ENCODE measurements at places on chromosomes 13 and 19.

DNA sequence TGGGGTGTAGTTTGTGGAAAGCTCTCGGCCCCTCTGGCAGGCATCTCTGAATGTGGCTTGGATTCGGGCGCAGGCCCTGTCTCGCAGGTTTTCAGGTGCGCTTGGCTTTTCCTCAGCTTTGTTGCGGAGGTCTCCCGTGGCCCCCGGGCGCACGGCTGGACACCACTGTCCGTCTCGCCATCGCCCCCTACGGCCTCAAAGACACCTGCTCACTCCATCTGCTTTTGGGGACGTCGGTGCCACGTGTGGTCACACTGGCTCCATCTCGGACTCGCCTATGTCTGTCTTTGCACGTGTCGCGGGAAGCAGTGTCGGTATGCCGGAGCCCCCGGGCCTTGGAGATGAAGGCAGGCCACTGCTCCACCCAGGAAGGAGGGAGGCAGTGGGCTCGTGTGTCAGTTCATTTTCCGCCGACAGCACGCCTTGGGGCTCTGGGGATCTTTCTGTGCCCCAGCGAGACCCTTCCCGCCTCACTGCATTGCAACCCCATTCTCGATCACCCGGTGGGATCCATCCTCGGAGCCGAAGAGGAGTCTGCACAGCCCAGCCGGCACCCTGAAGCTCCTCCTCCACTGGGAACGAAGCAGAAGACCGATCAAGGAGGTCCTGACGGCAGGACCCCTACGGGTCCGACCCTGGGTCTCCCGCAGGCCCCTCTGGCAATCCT is 42.1 kb downstream of the ZNF146 start:
- ATAC-seq = no peak

DNA sequence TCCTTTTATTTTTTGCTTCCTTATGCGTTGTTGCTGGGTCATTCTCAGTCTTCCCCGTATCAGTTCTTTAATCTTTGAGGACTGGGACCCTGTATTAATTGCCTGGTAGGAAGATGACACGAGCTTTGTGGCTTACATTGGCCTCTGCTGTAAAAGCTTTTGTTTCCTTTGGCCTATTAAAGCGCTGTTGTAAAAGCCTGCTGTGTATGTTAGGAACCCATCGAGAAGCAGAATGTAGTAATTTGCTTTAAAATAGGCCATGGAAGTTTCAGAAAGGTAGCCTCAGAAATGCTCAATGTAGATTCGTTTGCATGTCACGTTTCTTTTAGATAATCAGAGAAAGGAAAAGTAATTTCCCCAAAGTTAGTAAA is 257.5 kb upstream of the STARD13 start:
- ATAC-seq = no peak

DNA sequence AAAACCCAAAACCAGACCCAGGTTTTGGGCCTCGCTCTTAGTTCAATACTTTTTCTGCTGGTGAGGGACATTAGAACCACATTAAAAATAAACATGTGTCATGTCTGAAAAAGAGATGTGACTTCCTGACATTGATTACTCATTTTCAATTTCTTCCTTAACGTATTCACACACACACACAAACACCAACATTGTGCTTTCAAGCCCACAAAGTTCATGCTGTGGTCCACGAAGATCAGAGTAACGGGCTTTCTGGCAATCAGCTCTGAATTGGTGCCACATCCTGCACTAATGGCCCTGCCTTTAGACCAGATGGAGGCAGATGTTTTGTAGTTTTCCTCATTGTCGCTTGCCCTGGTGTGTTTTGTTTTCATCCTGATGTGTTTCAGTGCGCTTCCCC is 47.9 kb upstream of the POMP start:
- peak; percentile 70 for ATAC-seq

GRCh38 chr13:28466151-28466550 is 28.8 kb downstream of the FLT1 start:
- ATAC-seq = no peak

DNA sequence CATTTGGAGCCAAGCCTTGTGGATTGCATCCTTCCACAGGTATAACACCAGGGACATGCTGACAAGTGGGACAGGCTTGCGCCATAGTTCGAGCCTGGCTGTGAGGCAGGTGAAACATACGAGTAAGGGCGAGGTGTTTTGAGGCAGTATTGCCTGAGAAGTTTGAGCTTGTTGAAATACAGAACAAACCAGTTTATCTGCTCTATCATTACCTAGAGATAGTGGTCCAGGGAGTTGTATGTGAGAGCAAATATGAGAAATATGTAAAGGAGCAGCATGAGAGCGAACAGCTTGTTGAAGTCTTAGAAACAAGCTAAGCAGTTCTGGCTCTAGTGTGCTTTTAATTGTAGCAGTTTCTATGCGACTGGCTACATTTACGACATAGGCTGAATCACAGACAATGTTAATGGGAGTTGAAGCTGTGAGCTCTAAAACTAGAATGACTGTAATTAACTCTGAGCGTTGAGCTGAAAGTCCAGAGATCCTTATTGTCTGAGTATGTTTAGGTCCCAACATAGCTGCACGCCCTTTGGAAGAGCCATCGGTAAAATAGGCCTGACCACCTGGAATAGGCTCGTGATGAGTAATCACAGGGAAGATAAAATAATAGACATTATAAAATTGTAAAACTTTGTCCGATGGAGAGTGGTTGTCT is 8.2 kb downstream of the ZNF439 start:
- ATAC-seq = no peak

DNA sequence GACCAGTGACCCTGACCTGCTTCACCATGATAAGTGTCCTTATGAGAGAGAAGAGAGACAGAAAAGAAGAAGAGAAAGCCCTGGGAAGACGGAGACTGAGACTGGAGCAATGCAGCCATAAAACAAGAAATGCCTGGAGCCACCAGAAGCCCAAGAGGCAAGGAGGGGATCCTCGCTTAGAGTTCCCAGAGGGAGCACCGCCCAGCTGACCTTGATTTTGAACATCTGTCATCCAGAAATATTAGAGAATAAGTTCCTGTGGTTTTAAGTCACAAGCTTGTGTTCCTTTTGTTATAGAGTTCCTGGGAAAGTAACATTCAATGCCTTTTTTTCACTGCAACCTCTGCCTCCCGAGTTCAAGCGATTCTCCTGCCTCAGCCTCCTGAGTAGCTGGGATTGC is 20.2 kb downstream of the CERS1 start:
- ATAC-seq = no peak

- ATAC-seq = no peak
Observed at GRCh38 chr19:11205939-11206570, 8.7 kb upstream of the KANK2 start.

GRCh38 chr19:41354343-41354953 is 726 bp upstream of the TGFB1 start:
- ATAC-seq = no peak

GRCh38 chr13:33381906-33382305 is 96.4 kb upstream of the STARD13 start:
- no peak for ATAC-seq

- no peak for ATAC-seq
Observed at GRCh38 chr13:111850976-111851375, 216.0 kb upstream of the SOX1 start.

DNA sequence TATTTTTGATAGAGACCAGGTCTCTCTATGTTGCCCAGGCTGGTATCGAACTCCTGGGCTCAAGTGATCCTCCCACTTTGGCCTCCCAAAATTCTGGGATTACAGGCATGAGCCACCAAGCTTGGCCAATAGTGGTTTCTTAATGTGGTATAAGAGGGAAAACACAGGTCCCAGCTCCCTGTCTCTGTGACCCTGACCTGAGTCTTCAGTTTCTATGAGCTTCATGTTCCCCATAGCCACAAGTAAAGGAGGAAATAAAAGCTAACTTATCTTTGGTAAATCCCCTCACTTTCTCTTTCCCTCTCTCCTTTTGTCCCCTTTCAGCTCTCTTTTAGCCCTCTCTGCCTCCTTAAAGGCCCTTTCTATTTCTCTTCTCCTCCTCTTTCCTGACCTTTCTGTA is 50.3 kb downstream of the ABCC4 start:
- ATAC-seq = no peak

DNA sequence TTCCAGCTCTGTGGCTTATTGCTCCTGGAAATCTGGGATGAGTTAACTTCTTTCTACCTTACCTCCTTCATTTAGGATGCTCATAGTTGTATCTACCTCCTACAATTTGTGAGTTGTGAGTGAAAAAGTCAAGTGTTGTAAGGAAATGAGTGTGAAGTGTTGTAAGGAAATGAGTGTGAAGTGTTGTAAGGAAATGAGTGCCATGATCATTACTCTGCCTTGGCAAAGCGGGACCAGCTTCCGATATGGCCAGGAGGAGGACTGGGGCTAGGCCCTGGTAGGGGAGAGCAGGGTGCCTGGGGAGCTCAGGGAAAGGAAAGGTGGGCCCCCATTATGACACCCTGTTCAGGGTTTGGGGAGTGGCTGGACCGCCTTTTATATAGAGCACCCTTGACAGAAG is 435.2 kb downstream of the FGF9 start:
- peak; percentile 17 for ATAC-seq

- ATAC-seq = no peak
Observed at GRCh38 chr13:104571161-104571892, 1505.1 kb upstream of the SLC10A2 start.

- no peak for ATAC-seq
Observed at GRCh38 chr13:41751277-41751676, 209.6 kb downstream of the VWA8 start.

GRCh38 chr19:11018179-11018578 is 57.3 kb downstream of the SMARCA4 start:
- no peak for ATAC-seq

DNA sequence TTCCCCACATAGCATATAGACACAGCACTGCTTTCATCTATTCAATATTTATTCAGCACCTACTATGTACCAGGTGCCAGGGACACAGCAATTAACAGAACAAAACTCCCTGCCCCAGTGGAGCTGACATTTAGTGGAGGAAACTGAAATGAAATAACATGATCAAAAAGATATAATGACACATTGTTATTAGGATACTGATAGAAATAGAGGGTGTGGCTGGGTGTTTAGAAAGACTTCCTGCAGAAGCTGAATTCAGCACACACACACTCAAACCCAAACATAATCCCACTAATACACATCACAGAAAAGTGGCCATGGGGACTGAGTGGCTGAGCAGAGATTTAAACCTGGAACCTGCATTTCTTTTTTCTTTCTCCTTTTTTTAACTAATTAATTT is 3.8 kb upstream of the CDC37 start:
- no peak for ATAC-seq

GRCh38 chr19:2042485-2043250 is 8.4 kb downstream of the MKNK2 start:
- peak; percentile 0 for ATAC-seq

DNA sequence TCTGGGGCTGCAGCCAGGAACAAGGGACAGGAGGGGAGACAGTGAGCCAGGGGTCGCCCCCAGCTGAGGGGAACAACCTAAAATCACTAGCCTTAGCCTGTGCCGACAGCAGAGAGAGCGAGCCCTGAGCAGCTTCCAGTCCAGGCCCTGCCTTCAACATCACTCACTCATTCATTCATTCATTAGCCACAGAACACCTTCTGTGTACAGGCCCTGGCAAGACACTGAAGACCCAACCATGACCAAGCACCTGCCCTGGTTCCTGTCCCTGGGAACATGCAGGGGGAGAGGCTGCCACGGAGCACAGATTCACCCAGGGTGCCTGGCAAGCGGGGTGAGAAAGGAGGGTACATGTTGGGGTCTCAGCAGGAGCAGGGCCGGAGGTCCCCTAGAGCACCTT is 4.9 kb downstream of the MEX3D start:
- ATAC-seq = no peak

- peak; percentile 84 for ATAC-seq
Observed at GRCh38 chr19:55353803-55354697, 469 bp downstream of the COX6B2 start.

DNA sequence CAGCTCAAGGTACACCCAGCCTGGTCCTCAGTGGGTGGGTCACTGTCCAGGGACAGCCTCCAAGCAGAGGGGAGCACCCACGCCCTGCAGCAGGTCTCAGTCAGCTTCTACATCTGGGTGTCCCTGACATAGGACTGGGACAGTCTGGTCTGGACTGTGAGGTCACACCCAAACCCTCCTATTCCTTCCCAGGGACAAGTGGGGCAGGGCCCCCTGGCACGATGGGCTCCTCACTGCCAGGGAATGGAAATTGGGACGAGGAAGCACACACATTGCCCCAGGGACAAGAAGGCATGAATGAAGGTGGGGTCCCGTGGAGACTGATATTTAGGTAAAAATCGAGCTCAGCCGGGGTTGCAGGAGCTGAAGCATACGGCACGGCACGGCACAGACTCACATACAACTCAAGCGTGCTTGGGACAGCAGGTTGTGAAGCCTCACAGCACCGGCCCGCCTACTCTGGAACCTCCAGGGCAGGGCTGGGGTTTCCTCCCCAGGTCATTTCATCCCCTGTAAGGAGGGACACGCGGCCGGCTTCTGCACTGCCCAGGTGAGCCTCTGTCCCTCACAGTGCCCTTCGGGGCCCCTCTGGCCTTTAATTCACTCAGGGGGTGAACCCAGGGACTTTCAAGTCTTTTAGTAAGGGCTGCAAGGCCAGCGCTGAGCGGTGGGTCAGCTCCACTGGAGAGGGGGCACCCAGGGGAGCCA is 3.5 kb downstream of the PNMA8B start:
- no peak for ATAC-seq

- no peak for ATAC-seq
Observed at GRCh38 chr13:24306632-24307031, 2.7 kb upstream of the C1QTNF9 start.

DNA sequence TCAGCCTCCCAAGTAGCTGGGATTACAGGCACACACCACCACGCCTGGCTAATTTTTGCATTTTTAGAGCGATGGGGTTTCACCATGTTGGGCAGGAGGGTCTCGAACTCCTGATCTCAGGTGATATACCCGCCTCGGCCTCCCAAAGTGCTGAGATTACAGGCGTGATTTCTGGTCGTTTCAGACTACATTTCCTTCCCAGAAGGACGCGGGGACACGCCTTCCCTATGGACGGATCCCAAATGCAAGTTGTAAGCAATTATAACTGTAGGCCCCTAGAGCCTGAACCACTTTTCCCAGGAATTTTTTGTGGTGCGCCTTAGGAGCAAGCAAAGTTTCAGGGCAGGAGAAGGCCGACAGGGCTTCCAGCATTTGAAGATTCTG is 17.8 kb upstream of the ZNF331 start:
- no peak for ATAC-seq

DNA sequence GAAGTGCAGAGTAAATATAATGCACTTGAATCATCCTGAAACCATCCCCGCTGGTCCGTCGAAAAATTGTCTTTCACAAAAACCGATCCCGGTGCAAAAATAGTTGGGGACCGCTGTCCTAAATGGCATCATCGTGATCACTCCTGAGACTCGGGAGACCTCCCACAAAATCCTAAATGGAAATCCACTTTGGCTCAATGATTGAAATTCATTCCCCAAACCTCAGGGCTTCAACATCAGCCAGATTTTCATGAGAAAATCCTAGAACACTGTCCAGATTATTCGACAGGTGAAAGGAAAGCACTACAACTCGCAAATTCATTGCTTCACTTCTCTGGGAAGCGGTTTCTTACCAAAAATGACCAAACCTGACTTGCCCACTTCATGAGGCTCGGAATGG is 335.3 kb upstream of the ZNF507 start:
- ATAC-seq = no peak
